ENCODE measurements at places on chromosomes 2 and 18.

DNA sequence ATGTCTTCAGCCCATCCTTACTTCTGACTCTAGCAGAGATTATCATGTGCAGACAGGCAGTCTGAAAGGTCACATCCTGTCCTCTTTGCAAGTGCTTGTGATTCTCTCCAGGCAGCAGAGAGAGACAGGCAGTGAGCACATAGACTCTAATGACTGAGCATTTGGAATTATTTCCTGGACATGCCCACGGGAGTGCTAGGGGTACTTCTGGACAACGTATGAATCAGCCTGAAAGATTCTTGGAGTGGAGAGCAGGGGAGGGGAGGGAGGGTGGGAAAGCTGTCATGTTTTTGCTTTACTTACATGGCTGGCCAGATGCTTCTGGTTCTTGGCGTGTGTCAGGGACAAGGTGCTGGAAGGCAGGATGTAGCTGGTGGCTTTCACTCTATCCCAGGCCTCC is 150.6 kb downstream of the RIF1 start:
- no peak for DNase-seq
- H3K4me1 ChIP-seq: no peaks in the 10 kb centered on the region
- no peaks in the 10 kb centered on the region for H3K36me3 ChIP-seq
- H3K4me3 ChIP-seq: no peak overlapping the region
- no peak overlapping the region for H3K27ac ChIP-seq
- H3K27me3 ChIP-seq: no peaks in the 10 kb centered on the region

GRCh38 chr18:45958027-45958426 is 9.1 kb downstream of the EPG5 start:
- H3K4me1 ChIP-seq: peaks cover 6% of the 10 kb centered on the region
- DNase-seq: no peak
- no peak overlapping the region for H3K4me3 ChIP-seq
- no peaks in the 10 kb centered on the region for H3K27me3 ChIP-seq
- H3K36me3 ChIP-seq: peaks cover 2% of the 10 kb centered on the region

- peaks cover 4% of the 10 kb centered on the region for H3K36me3 ChIP-seq
- no peaks in the 10 kb centered on the region for H3K27me3 ChIP-seq
- H3K4me1 ChIP-seq: no peaks in the 10 kb centered on the region
Observed at GRCh38 chr2:127302168-127302567, 8.2 kb upstream of the ERCC3 start.

DNA sequence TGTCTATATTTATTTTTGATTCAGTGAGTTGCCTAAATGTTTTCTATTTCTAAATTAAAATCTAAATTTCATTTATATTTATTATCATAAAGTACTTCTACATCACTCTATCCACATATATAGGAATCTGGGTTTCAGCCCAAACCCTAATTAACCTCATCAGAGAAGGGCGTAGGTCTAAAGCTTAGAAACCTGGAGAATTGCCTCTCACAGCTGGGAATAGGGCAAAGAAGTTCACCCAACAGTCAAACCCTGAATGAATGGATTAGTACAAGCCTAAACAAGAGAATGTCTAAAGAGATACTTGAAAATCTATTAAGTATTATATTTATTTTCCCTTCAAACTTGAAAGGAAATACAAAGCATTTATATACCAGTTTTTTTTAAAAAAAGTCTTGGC is 26.2 kb downstream of the TFPI start:
- peaks cover 42% of the 10 kb centered on the region for H3K4me1 ChIP-seq
- H3K27ac ChIP-seq: peak overlapping the region; percentile 24

DNA sequence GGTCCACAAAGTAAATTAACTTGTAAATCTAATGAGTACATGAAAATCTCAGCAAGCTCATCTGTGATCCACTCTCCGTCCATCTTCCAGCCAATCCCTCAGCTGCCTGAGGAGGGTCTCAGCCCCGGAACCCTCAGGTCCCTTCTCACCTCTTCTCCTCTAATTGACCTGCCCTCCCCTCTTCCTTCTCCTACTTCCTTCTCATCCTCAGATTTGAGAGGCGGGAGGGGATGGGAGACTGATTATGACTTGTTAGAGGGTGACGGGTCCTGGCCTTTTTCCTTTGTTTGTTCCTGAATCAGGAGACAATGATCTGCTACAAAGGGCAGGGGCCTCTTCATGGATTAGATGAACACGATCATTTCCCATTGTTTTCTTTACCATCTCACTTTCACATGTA is 80.1 kb downstream of the CYBRD1 start:
- no peaks in the 10 kb centered on the region for H3K36me3 ChIP-seq
- H3K27me3 ChIP-seq: no peaks in the 10 kb centered on the region
- no peak overlapping the region for H3K27ac ChIP-seq
- no peaks in the 10 kb centered on the region for H3K4me1 ChIP-seq
- no peak for DNase-seq

- H3K36me3 ChIP-seq: no peaks in the 10 kb centered on the region
- H3K4me1 ChIP-seq: no peaks in the 10 kb centered on the region
- no peaks in the 10 kb centered on the region for H3K27me3 ChIP-seq
- no peak overlapping the region for H3K4me3 ChIP-seq
Observed at GRCh38 chr18:45540125-45540524, 75.2 kb upstream of the SLC14A2 start.

DNA sequence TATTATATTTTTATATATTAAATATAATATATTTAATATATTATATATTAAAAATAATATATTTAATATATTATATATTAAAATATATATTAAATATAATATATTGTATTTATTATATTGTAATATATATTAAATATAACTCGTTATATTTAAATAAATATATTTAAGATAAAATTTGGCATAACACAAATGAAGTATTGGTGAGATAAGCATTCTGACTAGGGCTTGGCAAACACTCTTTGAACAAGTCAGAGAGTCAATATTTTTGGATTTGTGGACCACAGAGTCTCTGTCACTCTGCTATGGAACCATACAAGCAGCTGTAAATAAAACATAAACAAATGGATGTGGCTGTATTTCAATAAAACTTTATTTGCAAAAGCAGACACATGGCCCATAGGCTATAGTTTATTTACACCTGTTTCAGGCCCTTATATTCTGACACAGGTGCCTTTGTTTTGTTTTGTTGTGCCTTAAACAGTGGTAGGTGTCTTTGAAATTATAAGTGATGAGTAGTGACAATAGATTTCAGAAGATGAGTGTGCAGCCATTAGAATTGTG is 190.1 kb downstream of the EPHA4 start:
- no peaks in the 10 kb centered on the region for H3K4me1 ChIP-seq
- no peak overlapping the region for H3K27ac ChIP-seq
- no peak overlapping the region for H3K4me3 ChIP-seq
- DNase-seq: no peak

DNA sequence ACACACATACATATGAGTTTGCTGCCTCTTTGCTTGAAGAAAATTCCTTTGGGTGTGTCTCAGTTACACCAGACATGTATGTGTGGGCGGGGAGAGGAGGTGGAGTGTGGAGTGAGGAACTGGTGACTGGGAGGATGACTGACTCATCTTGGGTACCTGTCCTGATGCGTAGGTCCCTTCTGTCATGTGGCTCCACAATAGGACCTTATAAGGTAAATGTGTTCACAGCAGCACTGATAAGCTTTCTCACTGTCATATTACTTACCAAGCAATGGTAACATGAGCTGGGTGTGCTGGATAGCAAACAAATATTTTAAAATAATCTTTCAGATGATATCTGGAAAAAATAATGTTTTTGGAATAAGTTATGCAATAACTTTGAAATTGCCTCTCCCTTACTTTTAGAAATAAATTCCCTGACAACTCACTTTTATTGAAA is 45.1 kb downstream of the SLC9A2 start:
- H3K4me3 ChIP-seq: no peak overlapping the region
- H3K27ac ChIP-seq: no peak overlapping the region
- no peak for DNase-seq
- no peaks in the 10 kb centered on the region for H3K36me3 ChIP-seq
- H3K27me3 ChIP-seq: no peaks in the 10 kb centered on the region

DNA sequence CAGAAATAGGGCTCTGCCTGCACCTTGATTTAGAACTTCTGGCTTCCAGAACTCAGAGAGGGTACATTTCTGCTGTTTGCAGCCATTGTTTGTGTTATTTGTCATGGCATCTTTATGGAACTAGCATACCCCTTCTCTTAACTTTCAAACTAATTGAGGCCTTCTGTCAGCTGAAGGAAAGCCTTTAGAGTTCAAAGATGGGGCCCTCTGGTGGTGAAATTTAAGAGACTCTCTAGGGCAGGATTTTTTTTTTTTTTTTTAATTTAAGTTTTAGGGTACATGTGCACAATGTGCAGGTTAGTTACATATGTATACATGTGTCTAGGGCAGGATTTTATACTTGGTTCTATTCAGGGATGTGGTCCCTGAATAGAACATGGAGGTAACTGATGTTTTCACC is 260.6 kb upstream of the LINC00305 start:
- H3K27me3 ChIP-seq: no peaks in the 10 kb centered on the region
- H3K4me3 ChIP-seq: no peak overlapping the region
- H3K27ac ChIP-seq: no peak overlapping the region
- H3K4me1 ChIP-seq: peaks cover 15% of the 10 kb centered on the region
- H3K36me3 ChIP-seq: no peaks in the 10 kb centered on the region

- no peak overlapping the region for H3K4me3 ChIP-seq
- no peaks in the 10 kb centered on the region for H3K27me3 ChIP-seq
- no peaks in the 10 kb centered on the region for H3K36me3 ChIP-seq
- no peaks in the 10 kb centered on the region for H3K4me1 ChIP-seq
- no peak for DNase-seq
- no peak overlapping the region for H3K27ac ChIP-seq
Observed at GRCh38 chr2:225821351-225821750, 421.8 kb downstream of the NYAP2 start.

GRCh38 chr2:41621095-41621494 is 426.7 kb upstream of the PKDCC start:
- no peak for DNase-seq
- H3K27me3 ChIP-seq: no peaks in the 10 kb centered on the region
- no peak overlapping the region for H3K4me3 ChIP-seq
- no peaks in the 10 kb centered on the region for H3K36me3 ChIP-seq
- H3K4me1 ChIP-seq: no peaks in the 10 kb centered on the region
- H3K27ac ChIP-seq: no peak overlapping the region

DNA sequence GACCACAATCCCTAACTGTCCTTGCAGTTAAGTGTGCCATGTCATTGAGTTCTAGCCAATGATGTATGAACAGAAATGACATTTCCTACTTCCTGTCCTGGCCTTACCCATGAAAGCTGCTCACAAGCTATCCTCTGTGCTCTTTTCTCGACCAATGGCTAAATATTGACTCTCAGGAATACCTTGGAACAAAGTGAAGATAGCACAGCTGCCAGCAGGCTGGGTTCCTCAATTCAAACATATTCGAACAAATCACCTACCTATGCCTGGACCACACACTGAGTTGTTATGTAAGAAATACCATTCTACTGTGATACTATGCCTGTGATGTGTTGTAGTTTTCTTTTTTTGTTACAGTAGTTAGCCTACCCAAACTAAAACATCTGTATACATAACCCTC is 65.1 kb downstream of the GAREM1 start:
- H3K27ac ChIP-seq: no peak overlapping the region
- H3K27me3 ChIP-seq: no peaks in the 10 kb centered on the region
- no peak for DNase-seq
- H3K4me1 ChIP-seq: no peaks in the 10 kb centered on the region

DNA sequence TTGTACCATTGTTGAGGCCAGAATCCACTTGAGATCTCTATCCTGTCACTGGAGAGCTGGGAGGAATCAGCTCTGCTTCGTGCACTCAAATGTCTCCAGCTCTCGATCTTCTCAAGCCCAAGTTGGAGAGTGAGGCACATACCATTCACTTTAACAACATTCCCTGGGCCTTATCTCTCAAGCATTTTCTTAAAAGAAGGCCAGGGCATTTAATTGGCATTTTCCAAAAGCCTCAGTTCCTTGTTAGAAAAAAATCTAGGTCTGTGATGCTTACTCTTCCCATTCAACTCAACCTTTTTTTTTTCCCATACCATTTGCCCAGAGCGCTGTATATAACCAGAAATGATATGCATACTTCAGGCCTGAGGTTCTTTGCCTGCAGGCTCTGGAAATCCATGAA is 10.1 kb downstream of the QPCT start:
- no peak for DNase-seq
- no peak overlapping the region for H3K27ac ChIP-seq
- H3K4me3 ChIP-seq: no peak overlapping the region
- H3K27me3 ChIP-seq: no peaks in the 10 kb centered on the region

GRCh38 chr2:237322564-237322963 is 91.4 kb downstream of the COL6A3 start:
- no peak overlapping the region for H3K27ac ChIP-seq
- DNase-seq: no peak
- H3K4me3 ChIP-seq: no peak overlapping the region
- H3K27me3 ChIP-seq: no peaks in the 10 kb centered on the region
- H3K36me3 ChIP-seq: no peaks in the 10 kb centered on the region

- no peaks in the 10 kb centered on the region for H3K27me3 ChIP-seq
- DNase-seq: no peak
- no peaks in the 10 kb centered on the region for H3K4me1 ChIP-seq
- no peaks in the 10 kb centered on the region for H3K36me3 ChIP-seq
Observed at GRCh38 chr18:37673671-37674070, 108.1 kb upstream of the CELF4 start.

- peak overlapping the region; percentile 47 for H3K4me3 ChIP-seq
- H3K27ac ChIP-seq: peak overlapping the region; percentile 19
- H3K36me3 ChIP-seq: no peaks in the 10 kb centered on the region
Observed at GRCh38 chr2:178523596-178524134, 43.4 kb downstream of the PLEKHA3 start.

- DNase-seq: no peak
- H3K36me3 ChIP-seq: no peaks in the 10 kb centered on the region
- H3K27me3 ChIP-seq: no peaks in the 10 kb centered on the region
- no peaks in the 10 kb centered on the region for H3K4me1 ChIP-seq
Observed at GRCh38 chr2:176768185-176768584, 444.4 kb upstream of the HNRNPA3 start.

DNA sequence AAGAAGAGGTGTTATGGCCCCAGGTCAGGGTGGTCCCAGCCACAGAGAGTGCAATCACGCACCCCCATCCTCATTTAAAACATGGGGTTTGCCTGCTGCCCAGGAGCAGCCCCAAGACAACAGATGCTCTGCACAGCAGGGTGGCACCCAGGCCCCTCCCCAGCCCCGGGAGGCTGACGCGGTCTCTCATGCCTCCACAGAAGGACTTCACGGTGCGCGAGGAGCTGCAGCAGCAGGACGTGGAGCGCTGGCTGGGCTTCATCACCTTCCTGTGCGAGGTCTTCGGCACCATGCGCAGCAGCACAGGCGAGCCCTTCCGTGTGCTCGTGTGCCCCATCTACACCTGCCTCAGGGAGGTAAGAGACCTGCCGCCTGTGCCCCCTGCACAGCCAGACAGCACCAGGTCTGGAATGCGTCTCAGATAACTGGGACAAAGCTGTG is 133.7 kb downstream of the SMAD7 start:
- no peak overlapping the region for H3K27ac ChIP-seq
- no peaks in the 10 kb centered on the region for H3K36me3 ChIP-seq
- H3K27me3 ChIP-seq: no peaks in the 10 kb centered on the region
- no peaks in the 10 kb centered on the region for H3K4me1 ChIP-seq
- no peak for DNase-seq
- H3K4me3 ChIP-seq: no peak overlapping the region

GRCh38 chr2:106107509-106108131 is 86.5 kb downstream of the UXS1 start:
- DNase-seq: no peak
- H3K27ac ChIP-seq: no peak overlapping the region
- no peaks in the 10 kb centered on the region for H3K36me3 ChIP-seq
- H3K27me3 ChIP-seq: no peaks in the 10 kb centered on the region

- H3K27me3 ChIP-seq: no peaks in the 10 kb centered on the region
- no peak overlapping the region for H3K4me3 ChIP-seq
- no peaks in the 10 kb centered on the region for H3K36me3 ChIP-seq
- no peak overlapping the region for H3K27ac ChIP-seq
- no peaks in the 10 kb centered on the region for H3K4me1 ChIP-seq
Observed at GRCh38 chr2:143255899-143256298, 126.7 kb downstream of the ARHGAP15 start.

GRCh38 chr2:241695651-241696050 is 6.2 kb upstream of the ING5 start:
- H3K27ac ChIP-seq: no peak overlapping the region
- H3K27me3 ChIP-seq: no peaks in the 10 kb centered on the region
- no peaks in the 10 kb centered on the region for H3K4me1 ChIP-seq
- H3K36me3 ChIP-seq: no peaks in the 10 kb centered on the region
- H3K4me3 ChIP-seq: no peak overlapping the region
- DNase-seq: no peak

All from right lobe of liver (tissue), 6 donors.